Cardiac septum (tissue), 1 donor: ENCODE measurements at places on chromosomes 3 and 15.
A peak's percentile ranks its signal among the peaks of the same experiment; 100 is the strongest.

DNA sequence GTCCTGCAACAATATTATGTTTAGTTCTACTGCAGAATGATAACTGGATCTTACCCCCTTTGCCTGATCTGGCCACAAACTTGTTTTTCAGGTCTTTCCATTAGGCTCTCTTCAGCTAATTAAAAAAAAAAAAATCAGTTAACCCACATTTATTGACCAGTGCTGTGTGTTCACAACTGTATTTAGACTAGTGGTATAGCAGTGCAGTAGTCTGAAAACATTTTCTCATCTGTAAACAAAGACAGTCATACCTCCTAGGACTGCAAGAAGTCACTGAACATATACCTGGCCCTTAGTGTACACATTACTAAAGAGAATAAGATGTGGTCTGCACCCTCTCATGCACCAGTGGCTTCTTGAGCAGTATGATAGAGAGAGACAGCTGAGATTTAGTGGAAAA lies 22.5 kb downstream of the LPP start:
- no peak for DNase-seq

- no peak for DNase-seq
Measured at GRCh38 chr3:11238060-11238459, 34.1 kb upstream of the ATG7 start.

DNA sequence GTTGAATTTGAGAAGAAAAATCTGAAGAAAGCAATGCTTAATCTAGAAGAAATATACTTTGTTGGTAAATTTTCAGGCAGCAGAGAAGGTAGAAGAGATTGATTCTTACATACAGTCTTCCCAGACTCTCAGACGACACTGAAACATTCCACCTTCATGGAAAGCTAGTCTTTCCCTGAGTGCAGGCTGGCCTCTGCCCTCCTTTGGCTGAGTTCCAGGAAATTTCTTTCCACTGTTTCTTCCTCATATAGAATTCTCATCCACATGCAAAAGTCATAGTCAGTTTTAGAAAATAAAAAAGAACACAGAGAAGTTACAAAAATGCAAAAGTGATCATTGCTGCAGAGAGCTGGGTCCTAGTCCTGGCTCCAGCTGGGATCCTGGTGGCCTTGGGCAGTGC lies 142.5 kb upstream of the PRR23C start:
- DNase-seq, result no peak

GRCh38 chr3:182978387-182978786 lies 2.0 kb downstream of the DCUN1D1 start:
- no peak for DNase-seq

- DNase-seq, result no peak
Measured at GRCh38 chr3:156818890-156819289, 7.3 kb upstream of the LEKR1 start.

DNA sequence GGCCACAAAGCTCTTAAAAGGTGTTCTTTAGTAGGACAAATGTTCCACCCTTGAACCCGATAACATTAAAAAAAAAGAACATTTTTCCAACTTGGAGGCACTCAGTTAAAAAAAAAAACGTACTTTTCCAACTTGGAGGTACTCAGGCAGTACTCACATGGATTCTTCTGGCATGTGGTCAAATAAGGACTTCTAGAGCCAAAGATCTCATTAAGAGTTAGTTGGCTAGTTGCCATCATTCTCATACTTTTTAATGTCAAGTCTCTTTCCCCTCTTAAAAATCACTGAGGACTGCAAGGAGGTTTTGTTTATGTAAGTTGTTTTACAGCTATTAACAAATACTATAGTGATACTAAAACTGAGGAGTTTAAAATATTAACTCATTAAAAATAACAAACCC lies 101.0 kb downstream of the CADPS start:
- no peak for DNase-seq

DNA sequence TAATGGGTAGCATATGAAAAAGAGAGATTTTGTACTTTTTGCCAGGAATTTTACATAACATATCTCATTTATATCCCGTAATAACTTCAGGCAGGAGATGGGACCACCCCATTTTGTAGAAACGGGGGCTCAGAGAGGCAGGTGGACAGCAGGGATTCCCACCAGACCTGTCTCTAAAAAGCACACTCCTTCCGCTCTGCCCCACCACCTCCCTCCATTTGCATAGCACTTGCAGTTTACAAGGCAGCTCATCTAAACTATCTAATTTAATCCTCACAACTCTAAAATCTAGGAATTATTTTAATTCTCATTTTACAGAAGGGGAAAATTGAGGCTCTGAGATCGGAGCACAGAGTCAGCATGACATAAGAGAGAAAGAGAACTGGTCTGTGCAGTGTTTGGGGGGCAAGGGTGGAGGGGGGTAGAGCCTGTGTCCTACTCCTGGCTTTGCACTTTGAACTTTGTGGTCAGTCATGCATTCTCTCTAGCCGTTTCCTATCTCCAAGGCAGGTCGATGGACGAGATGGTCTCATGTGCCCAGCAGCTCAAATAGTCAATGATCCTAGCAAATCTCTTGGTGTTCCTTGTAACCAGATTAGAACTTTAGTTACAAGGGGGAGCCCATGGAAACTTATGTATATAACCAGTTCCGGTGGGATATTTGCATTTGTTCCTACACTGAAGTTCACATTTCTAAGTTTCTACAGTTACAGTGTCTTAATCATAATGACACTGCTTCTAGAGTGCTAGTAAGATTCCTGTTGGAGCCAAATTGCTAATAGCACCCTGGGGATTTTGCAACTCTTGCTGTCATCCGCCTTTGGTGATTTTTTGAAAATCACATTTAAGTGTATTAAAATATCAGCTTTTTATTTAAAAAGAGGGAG lies 18.6 kb downstream of the CRYGS start:
- DNase-seq, result no peak

- no peak for DNase-seq
Measured at GRCh38 chr3:156148946-156149381, 28.6 kb downstream of the KCNAB1 start.

DNA sequence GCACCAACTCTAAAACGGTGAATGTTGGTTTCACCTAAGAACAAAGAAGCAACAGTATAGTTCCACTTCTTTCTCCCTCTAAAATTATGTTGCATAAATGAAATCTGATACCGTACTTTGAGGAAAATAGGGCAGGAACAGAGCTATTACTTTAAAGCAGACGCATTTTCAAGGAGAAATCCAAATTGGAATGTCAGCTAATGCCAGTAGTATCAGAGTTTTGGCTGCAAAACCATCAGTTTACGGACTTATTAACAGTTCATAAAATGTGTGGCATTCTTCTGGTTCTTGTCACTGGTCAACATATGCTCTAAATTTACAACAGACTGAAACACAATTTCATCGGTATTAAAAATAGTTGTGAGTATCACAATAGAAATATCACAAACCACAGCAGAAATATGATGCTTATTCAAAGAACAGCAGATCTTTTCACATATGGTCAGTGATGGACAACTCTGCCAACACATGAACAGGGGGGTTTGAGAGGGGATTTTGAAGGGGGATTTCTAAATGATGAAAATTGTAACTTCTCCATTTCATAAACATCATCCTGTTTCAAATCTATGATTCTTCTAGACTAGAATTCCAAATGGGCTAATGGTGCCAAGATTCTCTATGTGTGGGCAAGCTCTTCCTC lies 38.7 kb upstream of the ROBO2 start:
- DNase-seq, result no peak

DNA sequence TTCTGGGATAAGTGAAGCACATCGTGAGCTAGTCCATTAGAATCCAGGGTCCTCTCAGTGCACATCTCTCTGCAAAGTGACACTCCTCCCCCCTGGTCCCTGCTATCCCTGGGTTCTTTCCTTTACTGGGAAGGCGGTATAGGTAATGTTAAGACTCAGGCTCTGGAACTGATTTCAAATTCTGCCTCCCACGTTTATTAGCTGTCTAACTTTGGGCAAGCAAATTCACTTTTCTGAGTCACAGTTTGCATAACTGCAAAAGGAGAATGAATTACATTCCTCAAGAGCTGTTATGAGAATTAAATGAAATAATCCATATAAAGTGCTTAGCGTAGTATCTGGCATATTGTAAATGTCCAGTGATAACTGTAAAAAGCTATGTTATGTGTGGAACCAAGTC lies 168.1 kb upstream of the LRRN1 start:
- no peak for DNase-seq

GRCh38 chr15:62106096-62106495 lies 39.3 kb downstream of the C2CD4A start:
- DNase-seq, result no peak

GRCh38 chr15:70525551-70525950 lies 237.8 kb downstream of the UACA start:
- DNase-seq, result no peak

DNA sequence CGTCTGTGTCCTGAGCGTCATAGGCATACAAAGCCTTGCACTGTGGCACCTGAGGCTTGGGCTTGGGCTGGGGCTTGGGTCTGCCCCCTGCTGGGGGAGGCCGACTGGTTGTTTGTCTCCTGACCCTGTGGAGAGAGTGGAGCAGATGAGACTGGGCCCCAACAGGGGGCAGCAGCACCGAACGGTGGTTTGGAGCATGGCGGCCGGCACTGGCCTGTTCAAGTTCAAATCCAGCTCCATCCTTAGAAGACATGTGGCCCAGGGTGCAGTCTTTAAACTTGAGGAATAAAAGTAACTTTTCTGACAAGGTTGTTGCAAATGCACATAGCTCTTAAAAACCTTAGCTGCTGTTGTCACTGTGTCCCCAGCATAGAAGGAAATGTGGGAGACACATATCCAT lies 33.3 kb downstream of the CCNB2 start:
- DNase-seq, result no peak

GRCh38 chr3:197692641-197693040 lies 44.1 kb downstream of the RUBCN start:
- no peak for DNase-seq

DNA sequence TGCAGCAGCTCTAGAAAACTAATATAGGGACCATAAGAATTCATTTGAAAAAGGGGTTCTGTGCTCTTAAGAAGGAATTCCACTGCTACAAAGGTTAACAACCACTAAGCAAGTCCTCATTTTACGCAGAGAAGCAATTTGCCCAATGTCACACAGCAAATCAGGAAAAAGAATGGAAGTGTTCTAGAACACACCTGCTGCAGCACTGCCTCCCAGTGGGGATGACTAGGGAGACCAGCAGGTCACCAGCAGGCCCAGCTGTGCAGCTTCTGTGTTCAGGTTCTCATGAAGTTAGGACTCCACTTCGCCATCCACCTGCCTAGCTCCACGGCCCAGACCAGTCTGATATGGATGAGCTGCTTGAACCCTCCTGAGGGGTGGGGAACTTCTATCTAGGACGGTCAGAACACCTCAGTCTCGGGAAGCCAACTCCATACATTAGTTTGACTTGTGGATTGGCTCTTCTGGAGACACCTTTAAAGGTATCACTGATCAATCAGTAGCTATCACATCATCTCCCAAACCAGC lies 18.6 kb downstream of the POMGNT2 start:
- peak; percentile 64 for DNase-seq
